Lung (tissue), 17 donors: ENCODE measurements at places on chromosomes 7 and 10.

DNA sequence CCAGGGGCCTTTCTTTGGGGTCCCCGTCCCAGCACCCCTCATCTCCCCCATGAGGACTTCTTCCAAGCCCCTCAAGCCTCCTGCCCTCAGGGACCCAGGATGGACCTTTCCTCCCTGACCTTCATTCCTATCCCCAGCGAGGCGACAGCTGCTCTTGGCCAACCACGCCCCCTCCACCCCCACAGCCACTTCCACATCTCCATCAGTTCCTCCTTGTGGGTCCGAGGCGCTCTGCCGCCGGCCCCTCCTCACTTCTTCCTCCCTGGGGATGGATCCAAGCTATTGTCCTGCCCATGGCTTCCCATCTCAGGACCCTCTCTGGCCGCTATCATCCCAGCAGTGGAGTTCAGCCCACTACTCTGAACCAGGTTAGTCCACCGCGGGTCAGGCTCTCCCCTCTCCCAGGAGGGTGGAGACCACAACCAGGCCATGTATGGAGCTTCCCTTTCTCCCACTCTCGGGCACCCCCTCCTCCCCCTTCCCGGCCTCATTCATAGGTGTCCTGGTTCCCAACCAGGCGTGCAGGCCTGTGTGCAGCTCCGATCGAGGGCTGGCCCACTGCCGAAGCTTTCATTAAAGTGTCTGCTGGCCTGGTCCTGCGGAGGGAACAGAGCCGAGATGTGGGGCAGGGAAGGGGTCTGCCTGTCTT, 1.7 kb upstream of the SH2B2 start:
- peak; percentile 28 for DNase-seq

DNA sequence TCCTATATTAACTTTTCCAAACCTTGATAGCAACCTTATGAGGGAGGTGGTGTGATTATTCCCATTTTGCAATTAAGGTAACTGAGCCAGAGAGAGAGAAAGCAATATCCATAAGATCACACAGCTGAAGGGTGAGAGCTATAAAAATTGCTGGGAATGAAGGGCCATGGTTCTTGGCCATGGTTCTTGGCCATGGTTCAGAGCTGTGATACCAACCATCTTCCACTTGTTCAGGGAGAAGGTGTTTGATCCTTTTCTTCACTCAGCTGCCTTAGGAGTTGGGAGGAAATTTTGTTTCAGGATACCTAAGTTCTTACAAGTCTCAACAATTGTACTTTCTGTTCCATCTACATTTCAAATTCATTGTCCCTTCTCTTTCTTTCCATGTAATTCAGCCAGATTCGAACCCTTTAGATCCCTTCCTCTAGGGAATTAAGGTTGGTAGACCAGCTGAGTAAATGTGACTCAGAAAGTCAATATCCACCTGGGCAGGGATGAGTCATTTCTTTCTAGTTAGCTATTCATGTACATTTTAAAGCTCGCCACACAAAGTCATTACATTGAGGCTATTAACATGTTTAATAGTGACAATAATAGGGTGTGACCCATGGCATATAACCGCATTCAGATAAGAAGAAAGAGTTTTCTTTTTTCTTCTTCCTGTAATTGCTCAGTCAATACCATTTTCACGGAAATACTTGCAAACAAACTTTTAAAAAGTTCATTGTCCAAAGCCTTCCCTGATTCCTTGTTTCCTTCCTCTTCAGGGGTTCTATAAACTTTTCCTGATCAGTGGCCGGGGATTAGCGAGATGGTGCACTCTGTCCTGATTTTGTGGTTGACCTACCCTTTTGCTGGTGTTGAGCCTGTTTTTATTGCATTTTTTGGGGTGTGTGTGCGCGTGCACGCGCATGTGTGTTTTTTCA, 143.4 kb downstream of the TCF7L2 start:
- no peak for DNase-seq

DNA sequence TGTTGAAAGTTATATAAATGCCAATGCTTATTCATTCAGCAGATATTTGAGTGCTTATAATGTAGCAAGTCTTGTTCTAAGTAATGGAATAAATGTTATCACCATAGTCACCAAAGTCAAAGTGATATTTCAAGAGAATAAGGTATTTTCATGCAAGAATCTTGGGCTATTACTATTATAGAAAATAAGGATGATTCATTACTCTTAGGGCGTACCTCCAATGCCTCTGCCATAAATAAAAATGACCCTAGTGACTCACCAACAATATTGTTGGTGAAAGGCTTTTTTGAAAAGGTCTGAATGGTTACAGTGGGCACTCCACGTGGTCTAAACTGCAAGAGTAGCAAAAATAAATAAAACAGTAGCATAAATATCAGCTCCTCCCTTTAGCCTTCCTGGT, 68.4 kb downstream of the RALA start:
- no peak for DNase-seq

GRCh38 chr10:73812657-73813056, 1.3 kb upstream of the NDST2 start:
- DNase-seq = no peak

GRCh38 chr7:13910805-13911551, 78.5 kb downstream of the ETV1 start:
- DNase-seq = no peak

GRCh38 chr10:92242910-92243671, 47.8 kb downstream of the CPEB3 start:
- DNase-seq = peak; percentile 59

GRCh38 chr7:84913731-84914130, 273.1 kb downstream of the SEMA3D start:
- no peak for DNase-seq
